ENCODE measurements at places on chromosomes 1 and 21. TPM values are rescaled to one million over a fixed set of nuclear protein-coding genes. Genes with fewer than 3 reads are reported as not detected.

MAP3K21 gene
- total RNA-seq, result under 0.01 TPM

LINGO4 gene
- not detected for total RNA-seq

HUNK gene
- not detected for total RNA-seq

NHLH1 gene
- total RNA-seq, result 0.13 TPM

FCMR gene
- not detected for total RNA-seq

PDC gene
- total RNA-seq, result not detected

RCAN1 gene
- total RNA-seq, result 29.3 TPM

LMO4 gene
- 15.8 TPM for total RNA-seq

CREB3L4 gene
- total RNA-seq, result 6.9 TPM
